T follicular helper cell (primary cell): ENCODE measurements at places on chromosomes 11 and 22.

- DNase-seq: no peak
These were observed 38.4 kb downstream of the TOLLIP start for GRCh38 chr11:1271002-1271401.

DNA sequence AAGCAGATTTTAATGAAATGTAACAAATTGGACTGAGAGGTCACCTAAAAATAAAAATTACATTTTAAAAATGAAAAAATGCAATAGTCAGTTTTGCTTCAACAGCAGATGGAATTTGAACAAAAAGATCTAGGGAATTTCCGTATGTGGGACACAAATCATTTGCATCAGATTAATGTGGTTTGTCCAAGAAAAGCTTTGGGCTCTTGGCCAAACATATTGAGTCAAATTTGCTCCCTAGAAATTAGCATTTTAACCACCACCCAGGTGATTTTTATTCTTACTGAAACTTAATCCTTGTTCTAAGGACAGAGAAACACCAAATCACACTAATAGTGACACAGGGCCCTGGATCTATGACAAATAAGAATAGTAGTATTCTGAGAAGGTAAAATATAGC is 1477.8 kb downstream of the FAM181B start:
- DNase-seq: no peak

GRCh38 chr11:73072935-73073481 is 69.1 kb downstream of the FCHSD2 start:
- DNase-seq: no peak

- no peak for DNase-seq
These were observed 15.3 kb downstream of the PTS start for GRCh38 chr11:112241486-112241885.

- no peak for DNase-seq
These were observed 54.6 kb upstream of the BARX2 start for GRCh38 chr11:129321076-129321475.

GRCh38 chr11:69939551-69940245 is 120.5 kb upstream of the FGF3 start:
- DNase-seq: no peak

DNA sequence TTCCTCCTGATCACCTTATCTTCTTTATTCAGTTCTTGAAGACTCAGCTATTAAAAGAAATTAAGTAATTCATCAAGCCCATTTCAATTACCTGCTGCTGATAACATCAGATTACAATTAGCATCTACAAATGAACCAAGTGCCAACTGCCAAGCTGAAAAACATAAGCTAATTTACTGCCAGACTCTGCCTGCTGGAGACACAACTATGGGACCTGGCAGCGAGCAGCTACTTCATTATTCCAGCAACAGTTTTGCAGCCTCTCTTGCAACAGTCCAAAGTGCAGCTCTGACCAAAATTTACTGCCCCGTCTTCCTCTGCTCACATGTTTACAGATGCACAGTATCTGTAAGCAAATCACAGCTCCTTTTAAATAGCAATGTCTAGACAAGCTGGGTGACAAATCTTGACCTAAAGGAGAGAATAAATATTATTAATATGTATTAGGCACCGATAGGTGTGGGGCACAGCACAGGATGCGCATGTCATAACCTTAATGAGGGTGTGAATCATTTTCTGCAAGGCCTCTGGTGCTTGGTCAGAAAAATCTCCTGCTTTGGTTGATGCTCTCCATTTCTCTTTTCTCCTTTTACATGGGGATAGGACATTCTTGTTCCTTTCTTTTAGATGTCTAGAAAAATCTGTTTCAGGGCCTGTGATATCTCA is 232.2 kb upstream of the PITPNB start:
- DNase-seq: no peak

- DNase-seq: no peak
These were observed 42.0 kb upstream of the CARS1 start for GRCh38 chr11:3099178-3099577.
